Activated CD8-positive, alpha-beta memory T cell treated with anti-CD3 and anti-CD28 coated beads, Interleukin-2, amount 10 ng/mL, durations not matched to agents 7 days and 5 days (primary cell): ENCODE measurements at places on chromosomes 7 and 10.
A peak's percentile ranks its signal among the peaks of the same experiment; 100 is the strongest.

DNA sequence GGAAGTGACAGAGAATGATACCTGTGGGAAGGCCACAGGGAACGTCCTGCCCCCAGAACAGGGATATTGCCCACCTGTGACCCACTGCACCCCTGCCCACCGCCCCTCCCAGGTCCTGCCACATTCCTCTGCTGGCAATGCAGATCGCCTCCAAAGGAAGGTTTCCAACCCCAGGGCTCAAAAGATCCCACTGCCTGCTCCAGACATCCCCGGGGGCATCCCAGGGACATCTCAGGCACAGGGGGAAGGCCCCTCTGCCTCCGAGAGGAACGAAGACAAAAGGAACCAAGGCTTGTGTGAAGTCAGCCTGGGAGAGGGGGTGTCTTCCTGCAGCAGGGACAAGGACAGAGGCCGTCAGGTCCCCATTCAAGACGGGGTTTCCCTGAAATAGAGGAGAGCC lies 28.5 kb downstream of the NUDT1 start:
- no peak for DNase-seq

DNA sequence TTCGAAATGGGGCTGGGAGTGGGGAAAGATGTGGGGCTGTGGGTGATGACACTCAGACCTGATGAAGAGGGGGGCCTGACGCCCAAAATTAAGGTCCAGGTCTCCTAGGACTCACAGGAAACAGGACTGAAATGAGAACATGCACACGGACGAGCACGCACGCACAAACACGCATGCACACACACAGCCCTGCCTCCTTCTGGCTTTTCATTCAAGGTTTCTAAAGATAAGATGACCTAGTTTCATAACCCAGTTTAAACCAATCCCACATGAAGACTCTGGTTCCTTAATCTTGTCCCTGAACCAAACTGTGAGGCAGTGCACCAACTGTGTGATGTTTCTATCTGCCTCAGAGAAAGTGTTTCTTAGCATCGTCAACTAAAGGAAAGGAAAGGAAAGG lies 162.0 kb downstream of the DGKI start:
- no peak for DNase-seq

- no peak for DNase-seq
These were observed 11.7 kb downstream of the CPA5 start for GRCh38 chr7:130356121-130356875.

DNA sequence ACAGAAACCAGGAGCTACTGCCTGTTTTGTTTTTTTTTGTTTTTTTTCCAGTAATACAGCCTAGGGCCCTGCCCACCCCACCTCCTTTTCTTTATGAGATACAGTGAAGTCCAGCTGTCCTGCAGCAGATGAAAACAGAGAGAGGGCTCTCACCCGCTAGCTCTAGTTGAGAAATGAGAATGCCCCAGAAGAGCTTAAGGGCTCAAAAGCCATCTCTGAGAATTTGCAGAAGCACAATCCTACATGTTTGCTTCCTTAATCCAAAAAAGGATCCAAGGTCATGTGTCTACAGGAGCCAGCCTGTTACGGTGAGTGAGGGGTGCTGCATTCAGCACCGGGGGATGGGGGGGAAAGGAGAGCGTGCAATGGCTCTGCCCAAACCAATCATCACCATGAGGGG lies 122.7 kb downstream of the KCNMA1 start:
- DNase-seq = no peak

DNA sequence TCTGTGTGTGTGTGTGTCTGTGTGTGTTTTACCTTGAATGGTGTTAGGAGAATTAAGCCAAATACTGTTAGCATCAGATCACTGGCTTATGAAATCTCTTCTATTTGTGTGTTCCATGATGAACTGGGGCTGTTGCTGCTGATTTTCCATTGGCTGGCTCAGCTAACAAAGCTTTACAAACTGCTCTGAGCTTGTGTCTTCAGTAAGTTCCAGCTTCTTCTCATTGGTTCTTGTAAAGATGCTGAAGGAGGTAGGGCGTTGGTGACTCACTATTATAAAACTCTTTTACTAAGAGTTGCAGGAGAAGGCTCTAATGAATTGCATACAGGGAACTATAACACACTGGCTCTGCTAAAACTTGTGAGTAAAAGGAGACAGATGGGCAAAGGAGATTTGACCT lies 136.4 kb upstream of the PRKCQ start:
- no peak for DNase-seq

DNA sequence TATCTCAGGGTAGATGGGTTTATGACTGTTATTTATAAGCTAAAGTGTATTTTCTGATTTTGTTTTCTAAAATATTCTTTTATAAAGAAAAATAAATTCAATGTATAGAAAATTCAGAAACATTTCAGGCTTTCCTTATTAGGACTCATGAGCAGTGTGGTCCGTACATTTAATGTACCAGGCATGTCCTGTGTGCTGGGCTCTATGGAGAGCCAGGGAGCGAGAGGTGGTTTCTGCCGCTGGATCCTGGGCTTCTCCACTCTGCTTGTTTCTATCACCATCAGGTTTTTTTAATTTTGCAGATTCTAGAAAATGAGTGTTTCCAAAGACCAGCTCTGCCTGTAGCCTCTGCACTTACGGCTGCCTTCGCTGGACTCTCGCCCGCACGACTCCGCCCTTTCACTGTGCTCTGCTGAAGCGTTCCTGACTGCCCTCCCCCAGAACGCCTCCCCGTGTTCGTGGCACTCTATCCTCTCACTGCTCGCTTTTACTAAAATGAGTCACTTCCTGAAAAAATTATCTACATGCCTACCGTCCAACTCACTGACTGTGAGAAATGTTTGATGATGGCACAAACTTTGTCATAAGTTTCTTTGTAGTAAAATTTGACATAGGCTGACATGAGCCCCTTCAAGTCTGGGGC lies 188.5 kb downstream of the ZMYND11 start:
- DNase-seq = peak; percentile 80

DNA sequence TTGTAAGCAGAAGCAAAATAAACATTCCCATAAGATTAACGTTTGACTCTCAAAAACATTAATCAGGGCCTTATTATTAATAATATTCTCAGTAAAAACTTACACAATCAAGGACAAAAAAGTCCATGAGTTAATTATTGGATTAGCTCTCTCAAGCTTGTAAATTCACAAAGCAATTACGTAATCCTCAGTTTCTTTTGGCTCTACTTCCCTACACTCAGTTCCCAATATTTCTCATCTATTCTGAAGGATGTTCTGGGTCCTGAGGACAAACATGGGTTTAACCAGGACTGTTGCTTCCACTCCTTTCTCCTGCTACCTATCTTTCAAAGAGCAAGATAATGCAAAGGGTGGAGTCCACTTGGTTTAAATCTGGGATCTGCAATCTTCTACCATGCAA lies 15.1 kb downstream of the FBXL13 start:
- DNase-seq = no peak
